ENCODE measurements at places on chromosomes 5 and 9.

- DNase-seq: no peak
These were observed 21.2 kb downstream of the ABLIM3 start for GRCh38 chr5:149162401-149163084.

DNA sequence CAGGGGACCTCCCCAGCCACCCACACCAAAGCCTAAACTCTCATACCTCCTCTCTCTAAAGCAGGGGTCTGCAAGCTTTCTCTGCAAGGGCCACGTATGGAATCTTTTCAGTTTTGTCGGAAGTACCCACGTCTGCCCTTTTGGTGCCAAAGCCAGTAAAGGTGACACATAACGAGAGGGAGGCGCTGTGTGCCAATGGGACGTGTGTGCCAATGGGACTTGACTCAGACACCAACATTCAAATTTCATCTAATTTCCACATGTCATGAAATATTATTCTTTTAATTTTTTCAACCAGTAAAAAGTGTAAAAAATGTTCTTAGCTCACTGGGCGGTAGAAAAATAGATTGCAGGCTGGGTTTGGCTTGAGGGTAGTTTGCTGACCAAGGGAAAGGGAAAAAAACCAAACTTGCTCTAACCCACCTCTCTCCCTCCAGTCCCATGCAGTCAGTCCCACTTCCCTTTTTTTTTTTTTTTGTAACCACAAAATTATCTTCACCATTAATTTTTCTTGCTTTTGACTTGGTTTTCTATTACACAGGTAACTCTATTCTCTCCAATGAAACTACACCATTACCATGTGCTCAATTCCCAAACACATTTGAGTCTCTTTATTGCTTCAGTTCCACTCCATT lies 25.5 kb downstream of the OR2V1 start:
- DNase-seq: no peak

- DNase-seq: no peak
These were observed 1052.8 kb upstream of the DMAC1 start for GRCh38 chr9:8852301-8852864.

- peak; percentile 64 for DNase-seq
These were observed 188.8 kb upstream of the GLRA1 start for GRCh38 chr5:152113401-152113800.
